ENCODE measurements at places on chromosomes 2 and 18.

- DNase-seq, result no peak
These were observed 147.6 kb downstream of the SLC8A1 start for GRCh38 chr2:40304340-40304739.

DNA sequence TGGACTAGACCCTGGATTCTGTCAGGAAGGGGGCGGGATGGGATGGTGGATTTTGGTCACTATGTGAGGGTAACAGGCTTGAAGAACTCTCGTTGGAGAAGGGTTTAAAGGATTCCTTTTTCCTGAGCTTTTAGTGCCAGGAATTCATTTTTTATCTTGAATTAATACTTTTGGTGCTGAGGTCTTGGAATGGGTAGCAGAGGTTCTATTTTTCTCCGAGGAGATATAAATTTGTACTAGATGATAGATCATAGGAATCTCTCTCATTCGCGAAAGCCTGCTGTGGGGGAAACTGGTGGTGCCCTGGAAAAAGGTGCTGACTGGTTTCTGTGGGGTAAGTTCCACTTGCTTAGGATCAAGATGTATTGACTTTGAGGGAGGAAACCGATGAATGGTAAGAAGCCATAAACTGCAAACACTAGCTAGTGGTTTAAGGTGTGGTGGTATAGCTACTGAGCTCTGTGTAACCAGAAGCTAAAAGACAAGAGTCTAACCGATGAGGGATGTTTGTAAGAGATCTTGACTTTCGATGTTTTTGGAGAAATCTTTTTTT, 706 bp downstream of the AGPS start:
- peak; percentile 8 for DNase-seq

DNA sequence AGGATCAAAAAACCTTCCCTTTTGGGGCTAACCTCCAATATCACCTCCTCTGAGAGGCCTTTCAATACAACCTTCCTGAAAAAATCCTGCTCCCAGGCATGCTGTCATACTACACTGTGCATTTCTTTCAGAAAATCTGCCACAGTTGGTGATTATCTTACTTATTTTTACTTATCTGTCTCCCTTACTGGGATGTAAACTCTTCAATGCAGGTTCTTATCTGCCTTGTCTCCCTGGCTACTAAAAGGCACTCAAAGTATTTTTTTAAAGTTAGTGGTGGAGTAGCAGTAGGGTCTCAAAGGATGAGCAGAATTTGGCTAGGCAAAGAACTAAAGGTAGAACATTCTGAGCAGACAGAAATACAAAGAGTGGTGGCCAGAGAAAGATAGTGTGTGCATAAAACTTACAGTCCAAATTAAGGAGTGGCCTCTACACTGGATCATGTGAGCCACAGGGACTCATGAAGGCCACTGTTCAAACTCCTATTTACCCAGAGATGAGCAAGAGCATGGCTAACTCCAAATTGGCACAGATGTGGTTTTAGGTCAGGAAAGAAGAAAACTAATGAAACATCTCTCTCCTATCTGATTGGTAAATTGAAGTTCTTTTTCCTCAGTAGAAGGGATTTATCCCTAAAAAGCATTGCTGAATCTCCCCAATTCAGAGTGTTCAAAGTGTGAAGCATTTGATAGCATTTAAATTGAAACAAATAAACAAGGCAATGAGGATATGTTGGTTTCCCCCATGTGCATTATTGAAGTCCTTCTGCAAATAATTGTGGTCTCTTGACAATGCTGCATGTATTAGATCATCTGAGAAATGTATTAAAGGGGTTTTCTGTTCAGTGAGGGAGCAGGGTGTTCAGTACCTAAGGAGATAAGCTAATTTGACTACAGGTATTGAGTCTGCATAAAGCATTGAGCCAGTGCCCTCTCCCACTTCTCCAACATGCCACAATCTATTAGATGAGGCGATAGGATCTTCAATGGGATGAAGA, 285.5 kb downstream of the MREG start:
- no peak for DNase-seq

DNA sequence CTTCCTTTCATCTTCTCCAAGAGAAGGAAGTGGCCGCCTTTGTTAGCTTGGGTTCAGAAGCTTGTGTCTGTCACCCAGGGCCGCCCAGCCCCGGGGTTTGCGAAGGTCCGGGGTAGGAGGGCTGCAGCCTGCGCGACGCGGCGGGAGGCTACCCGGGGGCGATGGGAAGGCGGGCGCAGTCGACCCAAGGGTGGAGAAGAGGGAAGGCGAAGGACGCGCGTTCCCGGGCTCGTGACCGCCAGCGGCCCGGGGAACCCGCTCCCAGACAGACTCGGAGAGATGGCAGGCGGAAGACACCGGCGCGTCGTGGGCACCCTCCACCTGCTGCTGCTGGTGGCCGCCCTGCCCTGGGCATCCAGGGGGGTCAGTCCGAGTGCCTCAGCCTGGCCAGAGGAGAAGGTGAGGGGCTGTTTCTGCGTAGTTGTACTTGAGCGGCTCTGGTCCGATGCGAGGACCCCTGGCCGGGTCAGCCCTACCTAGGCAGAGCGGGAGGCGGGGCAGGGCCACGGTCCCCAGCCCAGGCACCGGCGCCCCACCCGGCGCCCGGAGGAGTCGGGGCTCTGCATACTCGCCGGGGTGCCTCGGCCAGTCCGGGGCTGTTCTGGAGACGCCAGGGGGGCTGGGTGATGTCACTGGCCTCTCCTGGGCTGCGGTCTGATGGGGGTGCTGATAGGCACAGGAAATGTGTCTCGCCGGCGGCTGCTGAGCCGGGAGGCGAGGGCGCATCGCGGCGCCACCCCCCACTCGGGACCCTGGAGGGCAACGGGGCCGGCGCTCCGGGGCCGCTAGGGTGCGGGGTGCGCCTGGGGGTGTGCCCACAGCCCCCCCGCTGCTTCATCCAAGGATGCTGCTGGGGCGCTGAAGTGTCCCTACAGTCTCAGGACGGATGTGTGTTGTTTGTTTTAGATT, at the start of gene QPCT:
Gene QPCT (plus strand): TSS at position 178 of the 909 bp plus-strand sequence. CDS start 102 bp downstream, at position 280.
- DNase-seq, result peak; percentile 45
